ENCODE measurements at places on chromosomes 7 and 10.

DNA sequence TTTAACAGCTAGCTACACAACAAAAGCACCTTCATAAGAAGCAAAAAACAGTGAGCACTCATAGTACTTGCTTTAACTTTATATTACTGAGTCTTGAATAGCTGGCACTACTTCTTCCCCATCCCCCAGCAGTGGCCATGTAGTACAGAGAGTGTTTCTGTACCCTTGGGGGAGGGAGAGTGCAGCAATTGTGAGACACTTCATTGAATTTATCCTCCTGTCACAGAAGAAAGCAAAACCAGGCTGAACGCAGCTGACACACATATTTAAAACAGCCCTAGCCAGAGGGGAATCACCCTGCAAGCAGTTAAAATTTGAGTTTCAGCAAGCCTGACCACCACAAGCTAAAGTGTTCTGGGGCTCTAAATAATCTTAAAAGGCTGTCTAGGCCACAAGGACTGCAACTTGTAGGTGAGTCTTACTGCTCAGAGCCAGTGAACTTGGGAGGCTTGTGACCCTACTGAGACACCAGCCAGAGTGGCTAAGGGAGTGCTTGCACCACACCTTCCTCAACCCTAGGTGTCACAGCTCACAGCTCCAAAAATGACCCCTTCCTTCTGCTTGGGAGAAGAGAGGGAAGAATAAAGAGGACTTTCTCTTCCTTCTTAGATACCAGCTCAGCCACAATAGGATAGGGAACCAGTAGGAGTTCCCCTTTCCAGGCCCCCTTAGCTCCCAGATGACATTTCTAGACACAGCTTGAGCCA, 97.7 kb upstream of the MEOX2 start:
- no peak for DNase-seq

GRCh38 chr7:134254311-134254710, 62.4 kb downstream of the SLC35B4 start:
- DNase-seq = no peak

GRCh38 chr10:100887761-100888296, 24.9 kb upstream of the SLF2 start:
- no peak for DNase-seq

DNA sequence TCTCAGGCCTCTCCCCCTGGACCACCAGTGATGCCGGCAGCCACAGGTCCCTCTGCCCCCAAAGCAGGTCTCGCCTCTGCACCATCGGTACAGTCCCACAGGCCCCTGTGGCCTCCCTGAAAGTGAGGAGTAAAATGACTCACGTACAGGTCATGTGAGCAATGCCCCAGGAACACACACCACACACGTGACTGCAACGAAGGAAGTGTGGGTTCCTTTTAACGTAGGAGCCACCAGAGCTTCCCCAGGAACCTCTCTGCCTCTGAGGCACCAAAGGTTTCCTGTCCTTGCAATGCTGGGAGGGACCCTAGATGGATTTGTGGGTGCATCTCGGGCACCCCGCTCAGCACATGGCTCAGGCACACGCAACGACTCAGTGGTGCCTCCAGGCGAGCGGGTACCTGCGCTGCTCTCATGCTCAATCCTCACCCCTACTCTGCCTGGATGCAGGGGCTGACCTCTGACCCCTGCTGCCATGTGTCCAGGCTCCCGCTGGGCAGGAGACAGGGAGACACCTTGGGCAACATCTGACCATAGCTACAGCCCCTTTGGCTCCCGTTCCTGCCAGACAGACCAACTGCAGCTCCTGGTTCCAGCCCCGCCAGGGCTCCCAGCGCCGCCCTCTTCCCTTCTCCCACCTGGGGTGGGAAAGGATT, 120.7 kb downstream of the PRKAG2 start:
- DNase-seq = no peak

DNA sequence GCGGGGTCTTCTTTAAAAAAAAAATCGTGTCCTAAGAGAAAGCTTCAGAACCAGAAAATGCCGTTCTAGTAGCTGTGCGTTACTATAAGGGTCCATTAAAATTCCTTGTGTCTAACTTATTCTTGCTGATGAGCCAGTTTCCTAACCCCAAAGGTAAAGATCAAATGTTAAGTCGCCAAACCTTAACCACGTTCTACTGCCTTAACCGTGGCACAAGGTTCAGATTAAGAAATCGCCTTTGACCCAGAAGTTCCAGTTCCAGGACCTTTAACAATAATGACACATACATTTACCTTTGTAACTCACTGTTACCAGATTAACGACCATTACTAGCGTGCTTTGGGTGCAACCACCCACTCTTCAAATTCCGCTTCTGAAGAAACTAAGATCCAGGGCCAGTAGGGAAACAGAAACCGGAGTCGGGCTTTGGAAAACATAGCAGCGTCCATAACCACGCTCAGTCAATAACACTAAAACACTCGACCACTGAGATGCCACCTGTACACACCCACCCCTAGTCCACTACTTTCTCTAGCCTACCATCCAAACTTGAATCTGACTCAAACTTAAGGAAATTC, 620 bp downstream of the BET1 start:
- DNase-seq = no peak

GRCh38 chr10:124994573-124995473, 52.9 kb downstream of the ZRANB1 start:
- no peak for DNase-seq

GRCh38 chr10:16348891-16349290, 87.9 kb upstream of the PTER start:
- DNase-seq = no peak

- no peak for DNase-seq
Measured at GRCh38 chr10:122557516-122557915, 3.0 kb upstream of the DMBT1 start.

GRCh38 chr10:61941202-61941681, 39.7 kb downstream of the ARID5B start:
- no peak for DNase-seq

GRCh38 chr10:89392974-89393373, 551 bp downstream of the IFIT1 start:
- DNase-seq = no peak

GRCh38 chr7:155274633-155275355, 22.9 kb upstream of the INSIG1 start:
- DNase-seq = no peak

GRCh38 chr7:120942861-120943260, 7.7 kb upstream of the ING3 start:
- no peak for DNase-seq
